CD14-positive monocyte (primary cell): ENCODE measurements at places on chromosomes 7 and 10. TPM values are rescaled to one million over a fixed set of nuclear protein-coding genes. Genes with fewer than 3 reads are reported as not detected.

TEX36 gene
- not detected for polyA plus RNA-seq

AQP1 gene
- polyA plus RNA-seq, result not detected

EGFR gene
- not detected for polyA plus RNA-seq

SLC18A3 gene
- polyA plus RNA-seq, result not detected in 2 replicates

AUTS2 gene
- 0.32 and 0.35 TPM in 2 replicates for polyA plus RNA-seq

TMEM209 gene
- polyA plus RNA-seq, result 16.7 TPM

TMEM229A gene
- polyA plus RNA-seq, result not detected in 2 replicates

SUN3 gene
- polyA plus RNA-seq, result not detected

ZNF804B gene
- not detected for polyA plus RNA-seq

GOLGA7B gene
- polyA plus RNA-seq, result not detected

NXPH1 gene
- not detected in 2 replicates for polyA plus RNA-seq

SRRM3 gene
- polyA plus RNA-seq, result not detected in 2 replicates

TMEM225B gene
- 0.22 and 0.23 TPM in 2 replicates for polyA plus RNA-seq

CUZD1 gene
- 0.17 and 0.29 TPM in 2 replicates for polyA plus RNA-seq

PPP1R9A gene
- polyA plus RNA-seq, result not detected

CCT6A gene
- 23.2 and 62.3 TPM in 2 replicates for polyA plus RNA-seq

HOXA1 gene
- 0.11 TPM for polyA plus RNA-seq

WNT8B gene
- polyA plus RNA-seq, result not detected

MBL2 gene
- polyA plus RNA-seq, result not detected

EBF3 gene
- polyA plus RNA-seq, result not detected

FOXP2 gene
- not detected for polyA plus RNA-seq

CALCR gene
- polyA plus RNA-seq, result not detected

IMMP2L gene
- 6.2 TPM for polyA plus RNA-seq
